T-helper 9 cell (primary cell): ENCODE measurements at places on chromosomes 4 and X.

GRCh38 chr4:105234582-105234981 lies 87.9 kb downstream of the TET2 start:
- DNase-seq: no peak

GRCh38 chrX:113510586-113510985 lies 670.0 kb upstream of the AMOT start:
- DNase-seq: no peak

- DNase-seq: no peak
Measured at GRCh38 chrX:77009691-77010090, 437.5 kb upstream of the FGF16 start.

GRCh38 chr4:2942037-2942531 lies 21.1 kb downstream of the NOP14 start:
- no peak for DNase-seq

DNA sequence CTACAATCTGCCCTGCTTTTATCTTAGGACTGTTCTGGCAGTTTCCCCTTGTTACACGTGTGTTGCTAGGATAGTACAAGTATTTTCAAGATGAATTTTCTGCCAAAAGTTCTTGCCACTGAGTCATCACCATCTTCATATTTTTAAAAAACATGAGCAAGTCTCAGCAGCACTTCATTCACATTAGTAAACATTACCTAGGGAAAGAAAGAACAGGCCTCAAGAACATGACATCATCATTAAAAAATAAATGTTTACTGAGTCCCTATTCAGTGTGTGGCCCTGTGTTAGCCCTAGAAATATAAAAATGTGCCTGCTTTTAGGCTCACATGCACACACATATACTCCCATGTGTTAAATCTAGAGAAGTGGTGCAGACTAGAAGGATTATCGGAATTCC lies 18.7 kb upstream of the GPC3 start:
- no peak for DNase-seq

GRCh38 chrX:113048896-113049295 lies 208.3 kb upstream of the AMOT start:
- no peak for DNase-seq

DNA sequence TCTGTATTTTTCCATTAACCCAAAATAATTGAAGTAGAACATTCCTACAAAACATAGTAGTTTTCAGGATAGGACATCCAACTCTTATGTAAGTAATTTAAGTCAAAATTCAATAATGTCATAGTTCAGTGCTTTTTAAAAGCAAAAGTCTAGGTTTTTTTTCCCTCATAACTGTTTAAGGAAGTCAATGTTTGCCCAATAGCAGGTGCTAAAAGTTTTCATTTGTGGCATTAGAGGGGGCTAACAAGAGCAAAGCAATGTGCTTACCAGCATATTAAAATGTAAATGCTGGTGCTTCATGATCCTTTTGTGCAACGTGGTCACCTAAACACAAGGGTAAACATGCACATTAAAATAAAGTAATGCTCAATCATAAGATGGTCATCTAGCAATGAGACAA lies 155.2 kb upstream of the PPP1R2C start:
- DNase-seq: no peak

DNA sequence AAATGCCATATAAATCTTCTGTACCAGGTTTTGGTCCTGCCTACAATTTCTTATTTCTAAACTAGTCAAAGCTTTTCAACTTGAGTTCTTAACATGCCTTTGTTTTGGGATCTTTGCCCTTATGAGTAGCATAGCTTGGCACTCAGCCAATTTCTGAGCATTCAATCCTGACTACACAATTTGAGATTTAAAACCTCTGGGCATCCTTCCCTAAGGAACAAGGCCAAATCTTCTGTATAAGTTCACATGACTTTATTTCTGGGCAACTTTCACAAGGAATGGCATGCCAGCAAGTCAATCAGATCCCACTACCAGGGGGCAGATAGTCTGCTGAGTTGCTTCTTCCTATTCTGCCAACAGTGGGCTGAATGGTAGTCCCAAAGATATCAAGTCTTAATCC lies 254.2 kb downstream of the ADAMTS3 start:
- DNase-seq: no peak

DNA sequence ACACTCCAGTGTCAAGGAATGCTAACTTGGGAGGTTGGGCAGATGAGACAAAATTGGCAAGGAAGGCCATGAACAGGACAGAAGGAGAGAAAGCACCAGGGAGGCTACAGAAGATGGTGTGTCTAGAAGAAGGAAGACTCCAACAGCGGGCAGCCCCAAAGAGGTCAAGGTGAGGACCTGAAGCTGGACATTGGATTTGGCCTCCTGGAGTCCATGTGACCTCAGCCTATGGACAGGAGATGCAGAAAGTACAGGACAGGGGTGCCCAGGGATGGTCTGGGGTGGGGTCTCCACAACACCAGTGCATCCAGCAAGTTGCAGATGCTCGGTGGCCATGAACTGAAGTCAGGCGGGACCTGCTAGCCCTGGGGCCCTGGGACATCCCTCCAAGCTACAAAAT lies 86.2 kb downstream of the JAKMIP1 start:
- DNase-seq: no peak
